Type B pancreatic cell (in vitro differentiated cells): ENCODE measurements at places on chromosomes 5 and 9. TPM values are rescaled to one million over a fixed set of nuclear protein-coding genes. Genes with fewer than 3 reads are reported as not detected.

- DNase-seq: no peak
Observed at GRCh38 chr9:129863059-129863690, 27.9 kb downstream of the USP20 start.

DNA sequence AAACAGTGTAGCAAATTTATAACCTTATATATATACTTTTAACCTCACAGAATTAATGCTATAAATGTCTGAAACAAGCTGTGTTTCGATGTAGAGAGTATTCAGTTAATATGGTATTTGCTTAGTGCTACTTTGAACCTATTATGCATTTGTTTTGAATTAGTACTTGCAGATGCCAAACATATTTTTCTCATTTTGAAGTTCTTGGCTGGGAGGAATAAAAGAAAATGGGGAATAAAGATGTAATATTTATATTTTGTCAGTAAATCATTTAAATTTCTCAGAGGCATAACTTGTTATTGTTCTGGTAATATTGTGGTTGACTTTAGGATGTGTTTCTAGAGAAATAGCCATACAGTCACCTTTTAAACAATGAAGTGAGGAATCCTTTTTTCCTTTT lies 175.9 kb upstream of the IZUMO3 start:
- DNase-seq: no peak

GRCh38 chr9:116546711-116547581 lies 140.2 kb upstream of the TRIM32 start:
- no peak for DNase-seq

DNA sequence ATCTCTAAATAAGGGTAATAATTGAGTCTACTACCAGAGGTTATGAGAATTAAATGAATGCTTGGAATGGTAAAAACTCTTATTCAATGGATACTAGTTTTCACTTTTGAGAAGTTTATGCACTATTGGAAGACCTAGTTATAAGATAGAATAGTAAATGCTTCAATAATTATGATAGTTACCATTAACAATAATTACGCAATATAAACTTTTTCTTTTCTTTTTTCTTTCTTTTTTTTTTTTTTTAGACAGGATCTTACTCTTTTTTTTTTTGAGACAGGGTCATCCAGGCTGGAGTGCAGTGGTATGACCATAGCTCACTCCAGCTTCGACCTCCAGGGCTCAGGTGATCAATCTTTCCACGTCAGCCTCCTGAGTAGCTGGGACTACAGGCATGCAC lies 6.7 kb downstream of the ALDOB start:
- no peak for DNase-seq

GRCh38 chr5:138351056-138351455 lies 1.4 kb upstream of the KDM3B start:
- DNase-seq: no peak

DNA sequence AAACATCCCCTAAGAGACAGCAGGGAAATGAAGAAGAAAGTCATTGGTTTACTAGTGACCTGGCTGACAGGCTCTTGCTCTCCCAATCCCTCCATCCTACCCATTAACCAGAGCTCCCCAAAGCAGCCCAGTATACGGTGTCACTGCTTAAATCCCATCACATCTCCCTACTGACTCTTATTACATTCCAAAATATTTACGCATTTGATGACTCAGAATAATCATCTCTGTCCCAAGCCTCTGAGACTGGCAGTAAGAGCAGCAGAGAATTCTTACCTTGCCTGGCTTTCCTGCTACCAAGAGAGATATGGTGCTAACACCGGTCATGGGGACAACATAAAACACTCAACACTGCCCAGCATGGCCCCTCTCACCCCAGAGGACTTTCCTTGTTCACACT lies 20.2 kb upstream of the WHRN start:
- DNase-seq: no peak

Gene FBXL7
- 3.8 and 21.3 TPM in 2 replicates for total RNA-seq

Gene CDC23
- 40.2 and 41.6 TPM in 2 replicates for total RNA-seq

Gene GGTA1
- total RNA-seq: not detected in 2 replicates
